ENCODE measurements at places on chromosomes 2 and 18.

DNA sequence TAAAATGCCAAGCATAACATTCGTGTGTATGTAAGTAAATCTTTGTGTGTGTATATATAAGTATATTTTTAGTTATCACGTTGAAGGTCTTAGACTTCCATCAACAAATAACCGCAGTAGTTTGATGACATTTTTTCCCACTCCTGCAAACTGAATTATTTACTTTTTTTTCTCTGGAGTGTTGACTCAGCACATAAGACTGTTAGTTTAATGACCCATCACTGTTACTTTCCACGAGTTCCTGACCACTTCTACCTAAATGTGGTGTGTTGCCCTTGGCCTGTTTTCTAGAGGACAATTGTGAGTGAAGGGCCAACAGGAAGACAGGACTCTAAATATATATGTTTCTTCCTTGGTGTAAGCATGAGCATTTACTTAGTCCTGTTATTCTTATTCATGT is 71.3 kb upstream of the TXNDC2 start:
- no peak for DNase-seq

GRCh38 chr2:39476524-39476923 is 39.4 kb upstream of the MAP4K3 start:
- DNase-seq = no peak

GRCh38 chr2:153715218-153715850 is 156.4 kb upstream of the GALNT13 start:
- DNase-seq = no peak

GRCh38 chr2:138213084-138213483 is 248.8 kb downstream of the HNMT start:
- no peak for DNase-seq

DNA sequence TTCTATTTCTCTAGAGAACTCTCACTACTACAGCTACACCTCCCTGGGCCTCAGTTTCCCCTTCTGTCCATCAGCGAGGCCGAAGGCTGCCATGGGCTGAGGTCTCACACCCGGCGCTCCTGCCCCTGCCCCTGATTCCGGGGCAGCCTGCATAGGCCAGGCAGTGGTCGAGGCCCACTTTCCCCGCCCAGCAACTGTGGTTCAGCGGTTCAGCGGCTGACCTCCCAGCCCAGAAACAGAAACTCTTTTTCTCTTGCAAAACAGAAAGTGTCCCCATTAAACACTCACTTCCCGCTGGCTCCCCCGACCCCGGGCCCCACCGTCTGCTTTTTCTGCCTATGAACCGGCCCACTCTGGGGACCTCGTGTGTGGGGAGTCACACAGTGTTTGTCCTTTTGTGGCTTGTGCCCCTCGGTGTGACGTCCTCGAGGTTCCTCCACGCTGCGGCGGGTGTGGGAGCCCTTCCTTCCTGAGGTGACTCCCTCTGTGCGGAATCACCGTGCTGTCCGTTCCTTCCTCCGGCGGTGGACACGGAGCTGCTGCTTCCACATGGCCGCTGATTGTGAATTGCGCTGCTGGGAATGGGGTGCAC is 16.0 kb downstream of the PDCD1 start:
- no peak for DNase-seq

DNA sequence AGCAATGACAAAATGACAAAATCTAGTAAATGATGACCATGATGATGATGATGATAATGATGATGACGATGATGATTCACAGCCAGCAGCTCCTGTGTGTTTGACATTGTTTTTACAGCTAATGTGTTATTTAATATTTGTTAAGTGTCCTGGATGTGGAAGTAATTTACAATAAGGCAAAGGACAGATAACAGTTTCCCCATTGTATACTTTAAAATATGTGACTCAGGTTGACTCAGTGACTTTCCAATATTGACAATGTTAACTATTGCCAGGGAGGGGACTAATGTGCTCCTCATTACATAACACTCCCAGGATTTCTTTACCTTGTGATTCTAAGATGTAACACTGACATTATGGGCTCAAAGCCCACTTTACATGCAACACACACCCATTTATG is 602.2 kb downstream of the FBXO15 start:
- no peak for DNase-seq

DNA sequence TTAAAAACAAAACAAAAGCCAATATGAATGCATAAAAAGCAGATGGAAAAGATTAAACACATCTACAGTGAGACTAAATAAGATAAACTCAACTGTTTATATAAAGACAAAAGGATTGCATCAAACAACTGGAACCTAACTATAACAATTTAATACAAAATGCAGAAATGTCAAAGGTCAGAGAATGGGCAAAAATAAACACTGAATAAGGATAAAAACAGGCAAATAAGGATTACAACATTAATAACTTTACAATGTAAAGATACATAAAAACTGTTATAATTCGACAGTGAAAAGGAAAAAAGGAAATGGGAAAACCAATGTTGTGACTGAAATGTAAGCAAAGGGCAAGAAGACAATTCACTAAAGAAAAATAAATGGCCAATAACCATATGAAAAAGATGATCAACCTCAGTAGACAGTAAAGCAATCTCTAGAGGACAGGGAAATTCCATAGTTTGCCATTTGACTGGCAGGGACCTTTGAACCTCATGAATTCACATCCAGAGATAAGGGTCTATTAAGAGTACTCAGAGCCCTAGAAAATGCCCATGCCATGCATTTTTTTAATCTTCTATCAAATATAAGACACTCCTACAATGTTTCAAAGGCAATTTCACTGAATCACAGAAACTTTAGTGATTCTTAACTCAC is 83.7 kb downstream of the TMEM131 start:
- DNase-seq = no peak

DNA sequence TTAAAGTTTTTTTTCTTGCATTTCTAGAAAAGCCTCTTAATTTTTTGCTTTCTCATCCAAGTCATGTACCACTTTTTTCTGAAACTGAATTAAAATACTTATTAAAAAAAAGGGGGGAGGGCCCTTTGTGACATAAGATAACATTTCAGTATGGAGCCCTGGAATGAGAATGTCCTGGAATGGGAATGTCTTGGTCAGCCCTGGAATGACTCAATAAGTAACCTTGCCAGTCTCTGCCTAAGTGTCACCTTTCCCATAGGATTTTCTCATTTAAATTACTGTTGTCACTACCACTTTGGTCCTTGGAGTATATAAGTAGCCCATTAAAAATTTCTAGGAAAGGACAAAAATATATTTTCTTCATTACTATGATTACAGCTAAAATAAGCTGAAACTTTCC is 4.7 kb downstream of the UBXN2A start:
- no peak for DNase-seq

All from DMS153 (cell line).